ENCODE measurements at places on chromosomes 4 and X.

GRCh38 chrX:21747558-21747957 is 10.4 kb downstream of the SMPX start:
- DNase-seq, result no peak

GRCh38 chrX:66110112-66110511 is 53.9 kb upstream of the HEPH start:
- no peak for DNase-seq

DNA sequence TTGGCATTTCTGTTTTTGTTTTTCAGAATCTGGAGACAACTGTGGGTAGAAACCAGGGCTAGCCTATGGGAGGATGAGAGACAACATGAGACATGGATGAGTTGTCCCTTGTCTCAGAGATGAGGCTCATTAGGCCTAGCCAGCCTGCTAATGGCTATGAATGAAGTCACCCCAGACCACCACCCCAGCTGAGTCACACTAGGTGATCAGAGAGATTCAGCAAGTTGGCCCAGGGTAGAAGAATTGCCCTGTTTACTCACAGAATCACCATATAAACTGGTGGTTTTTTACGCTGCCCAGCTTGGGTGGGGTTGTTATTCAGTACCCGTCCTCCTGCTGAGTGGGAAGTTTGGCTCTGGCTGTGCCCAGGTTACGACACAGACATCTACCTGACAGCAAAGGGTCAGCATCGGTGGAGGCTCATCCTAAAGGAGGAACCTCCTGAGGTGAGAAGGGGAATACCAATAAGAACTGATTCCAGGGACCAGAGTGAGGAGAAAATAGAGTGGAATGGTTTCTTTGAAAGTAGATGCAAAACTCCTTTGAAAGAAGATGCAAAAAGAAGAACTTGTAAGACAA is 17.2 kb upstream of the ARSJ start:
- DNase-seq, result no peak

GRCh38 chr4:30630431-30630830 is 89.7 kb upstream of the PCDH7 start:
- no peak for DNase-seq

DNA sequence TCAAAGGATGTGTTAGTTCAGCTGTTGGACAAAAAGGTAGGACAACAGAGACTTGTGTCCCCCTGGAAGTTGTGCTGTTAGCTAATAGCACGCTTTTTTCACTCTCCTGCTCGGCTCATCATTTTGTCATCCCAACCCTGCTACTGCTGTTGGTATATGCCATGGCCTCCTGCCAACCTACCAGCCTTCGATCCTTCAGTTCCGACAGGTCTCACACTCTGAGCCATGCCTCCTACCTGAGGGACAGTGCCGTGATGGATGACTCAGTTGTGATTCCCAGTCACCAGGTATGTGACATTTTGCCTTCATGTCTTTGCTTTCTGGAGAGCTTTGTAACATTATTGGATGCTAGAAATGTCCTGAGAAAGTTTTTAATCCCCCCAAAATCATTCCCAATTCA is 268.1 kb downstream of the ANK2 start:
- no peak for DNase-seq

DNA sequence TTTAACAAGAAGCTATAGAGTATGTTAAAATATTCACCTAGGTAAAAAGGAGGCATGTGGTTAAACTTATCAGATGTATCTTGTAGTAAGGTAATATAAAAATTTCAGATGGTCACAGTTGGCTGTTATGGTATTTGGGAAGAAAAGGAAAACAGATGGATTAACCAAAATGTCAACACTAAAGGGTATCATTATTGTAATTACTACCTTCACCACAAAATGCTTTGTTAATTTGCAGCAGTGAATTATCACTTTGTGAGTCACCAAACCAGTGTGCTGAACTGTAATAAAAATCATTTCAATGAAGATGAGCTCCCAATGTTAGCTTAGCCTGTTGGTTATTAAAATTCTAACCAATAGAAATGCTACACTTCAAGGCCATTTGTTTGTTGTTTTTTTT is 233.9 kb downstream of the RPA4 start:
- DNase-seq, result no peak

DNA sequence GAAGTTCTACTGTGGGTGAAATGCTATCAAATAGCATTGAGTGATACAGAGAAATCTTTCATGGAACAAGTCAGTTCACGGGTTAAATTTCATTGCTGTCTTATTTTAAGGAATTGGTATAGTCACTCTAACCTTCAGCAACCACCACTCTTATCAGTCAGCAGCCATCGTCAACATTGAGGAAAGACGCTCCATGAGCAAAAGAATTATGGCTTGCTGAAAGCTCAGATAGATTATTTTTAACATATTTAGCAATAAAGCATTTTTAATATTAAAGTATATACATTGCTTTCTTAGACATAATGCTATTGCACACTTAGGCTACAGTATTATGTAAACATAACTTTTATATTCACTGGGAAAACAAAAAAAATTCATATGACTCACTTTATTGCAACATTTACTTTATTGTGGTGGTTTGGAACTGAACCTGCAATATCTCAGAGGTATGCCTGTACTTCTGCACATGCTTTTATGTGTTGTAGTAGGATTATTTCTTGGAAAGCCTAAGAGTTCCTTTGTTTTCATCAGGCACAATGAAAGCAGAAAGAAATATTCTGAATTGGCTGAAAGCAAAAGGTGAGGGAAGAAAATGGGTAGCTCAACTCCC is 586.7 kb downstream of the GBA3 start:
- DNase-seq, result no peak

- DNase-seq, result no peak
Measured at GRCh38 chr4:86653237-86653865, 59.2 kb downstream of the PTPN13 start.

- no peak for DNase-seq
Measured at GRCh38 chr4:27666943-27667342, 806.3 kb downstream of the STIM2 start.

GRCh38 chrX:122500556-122500955 is 683.5 kb upstream of the GRIA3 start:
- DNase-seq, result no peak

DNA sequence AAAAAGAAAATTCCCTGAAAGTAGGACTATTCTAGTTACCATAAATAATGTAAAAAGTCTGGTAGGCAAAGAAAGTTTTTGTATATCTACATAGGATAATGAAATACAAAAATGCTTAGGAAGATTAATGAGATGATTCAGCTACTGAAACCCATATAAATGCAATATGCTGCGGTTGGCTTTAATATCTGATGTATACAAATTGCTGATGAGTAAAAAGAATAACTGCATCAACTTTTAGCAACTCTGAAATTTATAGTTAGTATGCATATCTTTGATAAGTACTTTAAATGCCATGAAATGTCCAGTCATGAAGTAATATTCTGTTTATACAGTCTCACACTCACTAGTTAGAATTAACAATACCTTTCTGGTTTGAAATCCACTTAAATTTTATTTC is 404.8 kb downstream of the TLL1 start:
- no peak for DNase-seq

GRCh38 chrX:13692771-13693231 is 3.9 kb downstream of the RAB9A start:
- DNase-seq, result no peak

DNA sequence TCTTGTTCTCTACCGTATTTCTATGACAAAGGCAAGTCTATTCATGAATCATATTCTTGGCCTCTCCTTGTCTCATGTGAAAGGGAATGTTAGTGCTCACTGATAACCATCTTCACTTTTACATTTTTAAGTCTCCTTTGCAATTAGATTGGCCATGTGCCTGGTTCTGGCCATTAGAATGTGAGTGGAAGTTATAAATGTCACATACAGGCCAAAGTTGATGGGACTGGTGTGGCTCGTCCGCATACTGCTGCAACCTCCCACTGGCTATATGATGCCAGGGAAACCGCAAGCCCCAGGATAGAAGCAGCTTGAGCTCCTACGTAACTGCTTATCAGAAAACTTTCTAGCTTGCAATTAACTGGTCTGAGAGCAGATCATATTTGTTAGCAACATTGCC is 86.1 kb downstream of the MAGEC1 start:
- no peak for DNase-seq

DNA sequence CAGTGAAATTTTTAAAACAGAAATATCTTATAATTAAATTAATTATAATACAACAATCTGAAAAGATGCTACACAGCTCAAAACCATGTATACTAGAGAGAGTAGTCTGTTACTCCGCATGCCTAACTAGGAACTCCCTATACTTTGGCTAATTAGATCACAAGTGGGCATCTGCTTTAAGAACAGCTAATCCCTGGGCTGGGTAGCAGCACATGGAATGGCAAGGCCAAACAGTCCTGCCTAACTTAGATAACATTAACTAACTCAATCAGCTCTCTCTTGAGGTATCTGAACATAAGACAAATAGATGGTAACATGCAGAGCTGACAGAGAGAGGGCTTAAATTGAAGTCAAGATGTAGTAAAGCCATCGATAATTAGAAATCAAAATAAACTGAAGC is 9.9 kb downstream of the CHIC2 start:
- no peak for DNase-seq

- DNase-seq, result no peak
Measured at GRCh38 chrX:129653971-129654651, 645 bp downstream of the APLN start.

DNA sequence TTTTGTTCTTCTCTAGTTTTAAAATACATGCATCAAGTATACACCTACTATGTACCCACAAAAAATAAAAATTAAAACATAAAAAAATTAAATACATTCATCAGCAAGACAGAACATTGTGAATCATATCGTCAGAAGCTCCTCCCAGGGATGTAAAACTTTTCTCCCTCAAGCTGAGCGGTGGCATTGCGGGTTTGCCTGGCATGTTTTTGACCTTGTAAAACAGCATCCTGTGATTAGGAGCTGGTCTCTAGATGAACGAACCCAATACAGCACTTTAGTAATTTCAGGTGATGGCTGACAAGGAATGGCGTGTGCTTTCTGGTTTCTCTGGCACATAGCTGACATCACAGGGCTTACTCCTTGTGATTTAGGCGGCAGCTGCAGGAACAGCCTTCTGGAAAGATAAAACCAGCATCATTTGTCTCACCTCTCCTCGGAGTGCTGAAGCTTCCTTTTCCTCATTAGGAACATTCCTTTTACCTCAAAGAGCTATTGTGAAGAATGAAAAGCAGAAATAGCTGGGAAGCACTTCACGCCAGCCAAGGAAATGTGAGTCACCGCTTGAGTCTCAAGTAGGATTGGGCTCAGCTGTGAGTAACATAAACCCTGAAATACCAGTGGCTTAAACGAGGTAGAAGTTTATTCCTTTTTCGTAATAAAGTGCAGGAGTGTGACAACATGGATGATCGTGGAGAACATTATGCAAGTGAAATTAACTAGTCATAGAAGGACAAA is 44.3 kb downstream of the NYX start:
- DNase-seq, result no peak

- DNase-seq, result no peak
Measured at GRCh38 chr4:88690355-88690754, 7.3 kb downstream of the NAP1L5 start.

GRCh38 chr4:123083646-123084045 is 161.2 kb upstream of the NUDT6 start:
- DNase-seq, result no peak

- no peak for DNase-seq
Measured at GRCh38 chr4:95394752-95395306, 153.9 kb downstream of the UNC5C start.

DNA sequence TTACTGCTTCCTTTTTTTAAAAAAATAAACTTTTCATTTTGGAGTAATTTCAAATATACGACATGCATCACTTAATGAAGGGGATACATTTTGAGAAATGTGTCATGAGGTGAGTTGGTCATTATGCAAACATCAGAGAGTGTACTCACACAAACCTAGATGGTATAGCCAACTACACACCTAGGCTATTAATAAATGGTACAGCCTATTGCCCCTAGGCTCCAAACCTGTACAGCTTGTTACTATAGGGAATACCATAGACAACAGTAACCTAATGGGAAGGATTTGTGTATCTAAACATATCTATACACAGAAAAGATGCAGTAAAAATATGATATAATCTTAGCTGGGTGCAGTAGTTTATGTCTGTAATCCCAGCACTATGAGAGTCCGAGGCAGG is 29.1 kb downstream of the SETD7 start:
- no peak for DNase-seq

DNA sequence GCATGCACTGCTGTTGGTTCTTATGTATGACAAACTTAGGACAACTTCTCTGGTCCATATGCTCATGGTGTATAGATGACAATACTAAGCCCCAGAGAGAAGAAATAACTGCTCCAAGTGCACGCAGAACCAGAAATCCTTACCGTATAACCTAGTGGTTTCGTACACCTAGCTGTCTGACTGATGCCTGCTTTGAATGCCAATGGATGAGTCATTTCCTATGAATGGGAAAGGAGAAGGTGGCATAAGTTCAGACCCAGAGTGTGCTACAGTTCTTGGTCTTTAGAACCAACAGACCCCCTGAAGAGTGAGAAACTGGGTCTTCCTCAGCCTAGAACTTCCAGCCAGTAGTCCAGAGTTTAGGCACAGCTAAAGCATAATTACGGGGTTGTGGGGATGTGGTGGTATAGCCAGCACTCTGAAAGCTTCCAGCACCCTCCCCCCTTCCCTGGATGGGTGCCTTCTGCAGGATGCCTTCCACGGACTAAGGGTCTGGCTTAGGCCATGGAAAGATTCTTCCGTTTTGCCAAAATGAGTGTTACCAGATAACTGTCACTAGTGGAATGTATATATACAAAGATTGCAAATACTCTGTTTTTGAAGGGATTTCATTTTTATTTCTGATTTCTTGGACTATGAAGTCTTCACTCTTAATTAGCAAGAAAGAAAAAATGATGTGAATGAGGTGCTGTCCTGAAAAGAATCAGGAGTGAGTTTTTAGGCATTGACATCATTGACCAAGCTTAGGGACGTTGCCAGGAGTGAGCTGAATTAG is 84.6 kb upstream of the PACRGL start:
- DNase-seq, result no peak

DNA sequence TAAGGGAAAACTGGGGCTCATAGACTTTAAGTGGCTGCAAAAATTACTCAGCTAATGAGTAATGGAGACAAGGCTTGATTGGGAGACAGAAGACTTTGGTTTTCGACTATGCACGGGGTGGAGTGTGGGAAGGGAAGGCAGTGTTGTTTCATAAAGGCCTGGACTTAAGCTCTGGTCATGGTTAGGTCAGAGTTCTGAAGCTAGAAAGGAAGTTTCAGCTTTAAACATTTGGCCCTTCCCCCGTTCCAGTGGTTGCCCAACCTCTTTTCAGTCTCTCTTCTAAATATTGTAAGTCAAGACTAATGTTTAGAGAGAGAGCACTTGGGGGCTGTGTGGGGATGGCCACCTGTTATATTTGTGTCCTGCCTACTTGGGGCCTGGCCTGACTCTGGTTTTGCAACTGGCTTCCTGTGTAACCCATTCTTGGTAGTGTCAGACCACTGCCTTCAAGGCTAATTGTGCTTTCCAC is 21.0 kb downstream of the MSN start:
- DNase-seq, result no peak

- DNase-seq, result no peak
Measured at GRCh38 chrX:15269618-15270521, at the start of gene ASB9. TSS of gene ASB9 (minus strand) at chrX:15270083. CDS start at chrX:15269874, 209 bp downstream.

All from stimulated activated CD4-positive, alpha-beta T cell treated with anti-CD3 and anti-CD28 coated beads, TNF-alpha, amount 100 ng/mL, for 1 hour (primary cell).